ENCODE measurements at places on chromosomes 3 and 15.

- DNase-seq, result no peak
Observed at GRCh38 chr15:41609123-41609522, 50.1 kb downstream of the TYRO3 start.

DNA sequence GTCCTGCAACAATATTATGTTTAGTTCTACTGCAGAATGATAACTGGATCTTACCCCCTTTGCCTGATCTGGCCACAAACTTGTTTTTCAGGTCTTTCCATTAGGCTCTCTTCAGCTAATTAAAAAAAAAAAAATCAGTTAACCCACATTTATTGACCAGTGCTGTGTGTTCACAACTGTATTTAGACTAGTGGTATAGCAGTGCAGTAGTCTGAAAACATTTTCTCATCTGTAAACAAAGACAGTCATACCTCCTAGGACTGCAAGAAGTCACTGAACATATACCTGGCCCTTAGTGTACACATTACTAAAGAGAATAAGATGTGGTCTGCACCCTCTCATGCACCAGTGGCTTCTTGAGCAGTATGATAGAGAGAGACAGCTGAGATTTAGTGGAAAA lies 22.5 kb downstream of the LPP start:
- no peak for DNase-seq

DNA sequence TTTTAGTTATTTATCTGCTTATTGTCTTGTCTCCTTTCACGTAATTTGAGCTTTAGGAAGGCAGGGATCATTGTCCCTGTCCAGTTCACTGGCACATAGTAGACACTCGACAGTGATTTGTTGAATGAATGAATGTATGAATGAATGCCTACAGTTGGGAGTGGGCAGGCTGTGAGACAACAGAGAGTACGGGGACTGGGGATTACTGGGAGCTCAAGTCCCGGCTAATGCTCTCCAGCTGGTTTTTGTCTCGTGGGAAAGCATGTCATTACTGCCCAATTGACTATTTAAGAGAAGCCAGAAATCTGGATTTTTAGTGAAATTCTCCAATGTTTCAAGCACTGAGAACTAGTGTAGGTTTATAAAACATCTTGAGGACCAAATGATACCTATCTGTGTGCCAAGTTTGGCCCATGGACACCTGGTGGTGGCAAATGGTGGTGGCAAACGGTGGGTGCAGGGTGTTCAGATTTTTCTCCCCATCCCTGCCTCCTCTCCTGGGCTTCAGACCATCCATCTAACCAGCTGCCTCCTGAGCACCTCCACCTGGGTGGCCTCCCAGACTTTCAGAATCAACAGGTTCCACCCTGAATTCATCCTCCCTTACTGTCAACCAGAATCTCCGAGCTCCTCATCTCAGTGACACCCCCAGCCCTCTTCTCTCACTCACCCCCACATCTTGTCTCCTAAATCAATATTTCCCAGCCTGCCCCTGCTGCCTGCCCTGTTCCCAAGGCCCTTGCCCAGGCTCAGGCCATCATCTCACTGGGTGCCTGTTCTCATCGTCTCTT lies 36.2 kb upstream of the TRH start:
- DNase-seq, result no peak

GRCh38 chr15:36026627-36027283 lies 480.8 kb upstream of the DPH6 start:
- no peak for DNase-seq

GRCh38 chr3:158725348-158726011 lies 6.8 kb downstream of the RARRES1 start:
- DNase-seq, result peak; percentile 97

- DNase-seq, result no peak
Observed at GRCh38 chr3:82259994-82260393, 498.5 kb upstream of the GBE1 start.

DNA sequence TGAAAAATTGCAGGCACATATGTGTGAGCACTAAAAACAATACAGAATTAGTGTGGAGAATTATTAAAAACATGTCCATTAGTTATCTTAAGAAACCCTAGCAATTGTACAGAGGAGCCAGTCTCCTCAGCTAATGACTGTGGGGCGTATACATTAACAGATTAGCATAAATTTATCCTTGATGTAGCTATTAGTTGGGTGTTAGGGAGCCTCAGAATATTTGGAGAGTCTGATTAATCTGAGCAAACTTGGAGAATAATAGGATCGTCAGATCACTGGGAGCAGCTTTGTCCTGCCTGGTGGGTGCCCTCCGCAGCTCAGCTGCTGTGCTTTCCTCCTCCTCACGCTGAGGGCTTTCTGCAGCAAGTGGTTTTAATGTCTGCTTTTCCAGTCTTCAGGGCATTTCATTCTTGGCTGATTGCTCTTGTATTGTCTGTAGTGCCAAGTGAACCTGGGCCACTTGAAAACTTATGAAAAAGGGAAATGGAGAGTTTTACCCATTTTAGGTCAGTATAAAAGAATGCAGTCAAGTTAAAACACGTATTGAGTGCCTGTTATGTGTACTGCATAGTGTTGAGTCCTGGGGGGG lies 417.4 kb upstream of the SEMA6D start:
- no peak for DNase-seq

Data from kidney glomerular epithelial cell (primary cell).